Left hindlimb (tissue), 1 donor: ENCODE measurements at places on chromosomes 16 and 17.
A peak's percentile ranks its signal among the peaks of the same experiment; 100 is the strongest.

DNA sequence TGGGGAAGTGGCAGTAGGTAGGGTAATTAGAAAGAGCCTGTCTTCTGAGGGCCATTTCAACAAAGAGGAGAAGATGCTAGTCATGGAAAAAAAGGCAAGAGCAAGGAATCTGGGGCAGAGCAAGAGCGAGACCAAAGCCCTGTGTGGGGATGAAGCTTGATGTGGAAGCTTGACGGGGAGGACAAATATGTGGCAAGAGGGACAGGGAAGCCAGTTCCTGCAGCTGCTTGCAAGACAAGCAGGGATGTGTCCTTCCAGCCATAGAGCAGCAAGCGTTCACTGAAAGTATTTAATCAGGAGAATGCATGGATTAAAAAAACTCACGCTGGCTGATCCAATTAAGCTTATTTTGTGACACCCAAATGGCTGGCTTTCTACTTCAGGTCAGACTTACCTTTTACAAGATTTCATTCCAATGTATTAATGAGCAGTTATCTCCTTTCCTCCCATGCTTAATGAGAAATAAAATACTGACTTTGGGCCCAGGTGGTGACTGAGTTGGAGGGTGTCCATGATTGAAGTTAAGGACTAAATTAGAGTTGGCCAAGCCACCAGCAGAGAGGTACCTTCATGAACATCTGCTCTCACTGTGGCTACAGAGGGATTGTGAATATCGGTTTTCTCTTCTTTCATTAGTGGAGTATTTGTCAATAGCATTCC is 76.8 kb downstream of the ABCA8 start:
- no peak for DNase-seq

GRCh38 chr16:19088341-19088916 is 21.0 kb downstream of the COQ7 start:
- DNase-seq, result no peak

GRCh38 chr17:28272166-28272565 is 46.8 kb upstream of the TMEM97 start:
- DNase-seq, result no peak

GRCh38 chr17:75325827-75326225 is 36.6 kb upstream of the SLC25A19 start:
- no peak for DNase-seq

GRCh38 chr17:43873091-43873490 is 26.1 kb downstream of the CD300LG start:
- no peak for DNase-seq

DNA sequence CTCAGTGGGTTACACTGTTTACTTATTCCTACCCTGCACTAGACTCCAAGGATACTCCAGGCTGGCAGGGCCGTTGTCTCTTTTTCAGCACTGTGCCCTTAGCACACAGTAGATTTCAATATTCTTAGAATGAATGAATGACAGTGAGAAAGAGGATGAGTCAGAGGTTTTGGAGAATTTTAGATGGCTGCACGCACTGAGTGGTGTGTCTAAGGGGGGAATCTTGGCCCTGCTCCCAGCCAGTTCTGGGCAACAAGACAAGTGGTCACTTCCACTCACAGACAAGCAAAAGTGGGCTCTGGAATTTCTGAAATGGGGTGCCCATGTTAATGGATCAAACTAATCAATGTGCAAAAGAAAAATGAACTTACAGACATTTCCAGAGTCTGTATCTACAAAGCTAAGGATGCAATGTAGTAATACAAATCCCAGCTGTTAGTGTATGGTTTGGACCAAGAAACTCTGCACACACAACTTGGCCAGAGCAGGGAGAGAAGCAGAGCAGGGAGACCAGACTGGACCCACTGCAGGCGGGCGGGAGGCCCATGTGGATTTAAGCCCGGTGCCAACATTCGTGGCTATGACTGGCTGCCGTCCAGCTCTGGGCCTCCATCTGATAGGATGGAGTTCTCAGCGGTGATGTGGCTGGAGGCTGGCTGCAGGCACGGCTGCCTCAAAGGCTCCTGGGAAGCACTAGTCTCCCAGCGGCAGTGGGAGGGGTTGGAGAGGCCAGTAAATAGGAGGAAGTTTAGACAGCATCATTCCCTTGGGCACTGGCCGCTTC is 95.6 kb upstream of the CDYL2 start:
- DNase-seq, result peak; percentile 90

DNA sequence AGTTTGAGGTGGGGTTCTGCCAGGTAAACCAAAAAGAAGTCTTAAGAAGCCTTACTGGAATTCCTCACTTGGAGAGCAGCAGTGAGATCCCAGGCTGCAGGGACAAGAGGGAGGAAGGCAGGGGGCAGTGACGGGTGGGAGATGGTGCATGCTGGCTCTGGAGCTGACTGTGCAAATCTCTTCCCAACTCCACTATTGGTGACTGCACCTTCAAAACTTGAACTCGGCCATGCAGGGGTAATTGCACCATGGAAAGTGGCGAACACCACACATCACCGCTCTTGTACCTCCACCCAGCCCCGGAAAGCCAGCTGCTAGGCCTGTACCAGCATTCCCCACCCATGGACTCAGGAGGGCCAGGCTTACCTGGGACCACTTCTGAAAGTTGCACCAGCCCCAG is 51.4 kb upstream of the CDR2 start:
- no peak for DNase-seq
